NCI-H524 (cell line): ENCODE measurements at places on chromosomes 6 and 20.

DNA sequence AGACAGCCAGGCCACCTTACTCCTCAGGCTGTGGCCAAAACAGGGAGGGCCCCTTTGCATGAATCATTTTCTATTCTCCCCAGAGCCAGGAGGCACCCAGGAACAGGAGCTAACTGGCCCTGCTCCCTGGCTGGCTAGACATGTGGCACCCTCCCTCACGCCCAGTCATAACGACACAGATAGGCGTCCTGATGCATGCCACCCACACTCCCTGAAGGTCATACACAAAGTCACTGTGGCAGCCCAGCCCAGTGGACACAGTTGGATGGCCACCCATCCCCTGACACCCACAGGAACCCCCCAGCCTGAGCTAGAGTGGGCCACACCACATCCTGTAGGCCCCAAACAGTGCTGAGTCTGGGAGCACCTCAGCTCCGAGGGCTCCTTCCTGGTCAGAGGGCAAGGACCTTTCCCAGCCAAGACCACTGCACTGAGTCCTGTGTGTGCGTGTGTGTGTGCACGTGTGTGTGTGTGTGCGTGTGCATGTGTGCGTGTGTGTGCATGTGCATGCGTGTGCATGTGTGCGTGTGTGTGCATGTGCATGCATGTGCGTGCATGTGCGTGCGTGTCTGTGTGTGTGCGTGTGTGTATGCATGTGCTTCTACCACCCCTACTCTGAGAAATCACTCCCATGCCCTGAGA, 21.6 kb downstream of the TFEB start:
- no peak for DNase-seq

DNA sequence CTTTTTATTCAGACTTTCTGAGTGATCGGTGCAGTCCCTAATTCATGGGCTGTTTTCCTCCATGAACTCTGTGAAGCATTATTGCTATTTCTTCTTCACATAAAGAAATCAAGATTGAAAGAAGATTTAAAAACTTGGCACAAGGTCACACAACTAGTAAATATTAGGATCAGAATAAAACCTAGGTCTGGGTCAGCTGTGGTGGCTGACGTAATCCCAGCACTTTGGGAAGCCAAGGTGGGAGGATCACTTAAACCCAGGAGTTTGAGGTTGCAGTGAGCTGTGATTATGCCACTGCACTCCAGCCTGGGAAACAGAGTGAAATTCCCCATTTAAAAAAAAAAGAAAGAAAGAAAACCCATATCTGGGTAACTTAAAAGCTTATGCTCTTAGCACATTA, 1.4 kb downstream of the ZSCAN9 start:
- DNase-seq: no peak

- DNase-seq: no peak
Observed at GRCh38 chr6:128822271-128822670, 60.7 kb upstream of the LAMA2 start.

- DNase-seq: peak; percentile 86
Observed at GRCh38 chr20:34872622-34873224, at the start of gene GGT7. GGT7 (minus strand) TSS chr20:34872856; CDS start chr20:34872815, 41 bp downstream.

- no peak for DNase-seq
Observed at GRCh38 chr6:50128420-50129005, 78.8 kb upstream of the DEFB112 start.

DNA sequence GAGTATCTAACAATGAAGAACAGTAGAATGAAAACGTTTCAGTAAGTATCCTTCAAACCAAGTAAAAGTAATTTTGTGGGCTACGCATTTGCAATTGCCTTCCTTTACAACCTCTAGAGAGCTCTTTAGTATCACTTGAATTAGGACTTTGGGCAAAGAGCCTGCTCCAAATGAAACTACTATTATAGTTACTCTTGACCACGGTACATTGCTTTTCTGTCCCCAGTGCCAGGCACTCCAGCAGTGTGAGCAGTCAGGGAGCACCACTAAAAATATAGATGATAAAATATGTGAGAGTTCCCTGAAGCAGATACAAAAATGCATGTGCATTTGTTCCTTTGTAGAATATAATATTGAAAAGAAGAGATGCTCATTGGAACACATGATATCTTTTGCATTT, 450.1 kb upstream of the MANEA start:
- no peak for DNase-seq

DNA sequence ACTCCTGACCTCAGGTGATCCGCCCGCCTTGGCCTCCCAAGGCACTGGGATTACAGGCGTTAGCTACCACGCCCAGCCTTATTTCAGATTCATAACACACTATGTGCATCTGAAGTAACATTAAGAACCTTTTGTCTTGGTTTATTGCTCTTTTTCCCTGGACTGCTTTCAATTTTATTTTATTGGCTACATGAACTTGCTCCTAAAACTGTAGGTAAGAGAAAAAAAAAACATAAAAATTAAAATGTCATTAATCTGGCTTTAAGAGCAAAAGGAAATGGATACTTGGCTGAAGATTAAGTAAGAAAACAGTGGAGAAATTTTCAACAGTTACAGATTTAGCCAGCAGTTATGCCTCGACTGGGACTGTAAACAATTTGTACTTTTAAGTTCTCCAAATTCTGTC, 62.5 kb downstream of the GJA1 start:
- DNase-seq: no peak

DNA sequence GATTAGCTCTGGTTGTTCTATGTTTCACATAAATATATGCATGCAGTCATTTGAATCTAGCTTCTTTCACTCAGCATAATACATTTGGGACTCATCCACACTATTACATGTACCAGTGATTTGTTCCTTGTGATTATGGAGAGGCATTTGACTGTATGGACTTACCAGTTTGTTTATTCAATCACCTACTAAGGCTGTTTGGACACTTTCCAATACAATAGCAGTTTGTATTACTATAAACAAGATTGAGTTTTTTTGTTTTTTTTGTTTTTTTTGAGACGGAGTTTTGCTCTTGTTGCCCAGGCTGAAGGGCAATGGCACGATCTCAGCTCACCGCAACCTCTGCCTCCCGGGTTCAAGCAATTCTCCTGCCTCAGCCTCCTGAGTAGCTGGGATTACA, 109.8 kb upstream of the DST start:
- no peak for DNase-seq

- DNase-seq: peak; percentile 92
Observed at GRCh38 chr6:133707456-133707855, 181.5 kb upstream of the TCF21 start.

GRCh38 chr20:9348747-9349146, 165.6 kb upstream of the LAMP5 start:
- no peak for DNase-seq

- peak; percentile 66 for DNase-seq
Observed at GRCh38 chr6:37785663-37786270, 33.8 kb upstream of the ZFAND3 start.

- DNase-seq: peak; percentile 45
Observed at GRCh38 chr20:297925-298775, 780 bp downstream of the ZCCHC3 start.

DNA sequence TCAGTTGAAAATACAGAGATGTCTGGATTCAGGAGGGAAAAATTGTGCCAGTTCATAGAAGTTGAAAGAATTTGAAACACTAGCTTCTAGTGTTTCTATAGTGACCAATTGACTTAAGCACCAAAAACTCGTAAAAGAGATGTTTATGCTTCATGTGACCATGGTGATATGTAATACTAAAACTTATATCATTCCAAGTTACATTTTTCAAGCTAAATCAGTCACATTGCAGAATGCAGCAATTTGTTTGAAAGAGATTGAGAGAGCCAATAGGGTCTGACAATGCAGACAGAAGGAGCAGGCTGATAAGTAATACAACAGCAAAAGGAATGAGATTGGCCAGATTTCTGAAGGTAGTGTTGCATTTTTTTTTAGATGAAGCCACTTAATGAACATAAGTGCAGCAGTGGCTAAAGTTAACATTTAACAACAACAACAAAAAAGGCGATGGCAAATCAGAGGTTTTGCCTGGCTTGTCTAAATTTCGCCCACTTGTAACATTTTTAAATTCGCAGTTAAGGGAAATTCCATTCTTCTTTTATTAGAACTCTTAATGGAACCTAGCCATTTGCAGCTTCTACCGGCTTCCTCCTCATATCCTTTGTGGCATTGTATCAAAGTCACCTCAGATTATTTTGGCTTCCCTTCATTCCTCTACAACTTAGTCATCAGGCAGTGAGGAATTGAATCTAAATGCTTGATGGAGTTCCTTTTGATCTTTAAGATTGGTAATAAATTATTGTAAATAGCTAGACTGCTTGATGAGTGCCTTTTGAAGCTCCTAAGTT, 484.0 kb upstream of the SOX4 start:
- DNase-seq: no peak

GRCh38 chr6:131696956-131697355, 4.2 kb downstream of the OR2A4 start:
- DNase-seq: no peak
